ENCODE measurements at places on chromosomes 2 and 18.

DNA sequence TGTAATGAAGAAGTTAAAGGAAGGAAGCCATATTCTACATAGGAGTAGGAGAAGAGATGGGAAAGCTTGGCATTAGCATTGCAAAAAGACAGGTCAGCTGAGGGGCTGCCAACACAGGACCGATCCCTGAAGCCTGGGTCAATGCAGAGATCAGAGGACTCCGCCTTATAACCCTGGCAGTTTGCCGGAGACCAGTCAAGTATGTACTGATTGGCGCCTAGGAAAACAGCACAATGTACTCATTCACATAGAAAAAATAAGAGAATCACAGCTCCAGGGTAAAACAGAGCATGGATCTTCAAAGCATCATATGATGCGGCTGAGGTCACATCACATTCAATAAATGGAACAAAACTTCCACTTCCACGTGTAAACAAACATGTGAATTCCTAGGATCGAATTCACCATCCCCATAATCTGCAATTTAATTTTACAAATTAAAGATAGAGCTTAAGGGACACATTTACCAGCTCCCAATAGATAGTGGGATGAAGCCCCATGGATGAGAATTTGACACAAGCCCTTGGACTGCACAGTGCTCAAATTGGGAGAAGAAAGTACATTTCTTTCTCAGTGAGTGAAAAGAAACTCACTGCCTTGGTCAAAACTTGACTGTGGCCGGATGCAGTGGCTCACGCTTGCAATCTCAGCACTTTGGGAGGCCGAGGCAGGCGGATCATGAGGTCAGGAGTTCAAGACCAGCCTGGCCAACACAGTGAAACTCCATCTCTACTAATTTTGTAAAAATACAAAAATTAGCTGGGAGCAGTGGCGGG is 135.0 kb upstream of the KLHL14 start:
- DNase-seq: no peak

DNA sequence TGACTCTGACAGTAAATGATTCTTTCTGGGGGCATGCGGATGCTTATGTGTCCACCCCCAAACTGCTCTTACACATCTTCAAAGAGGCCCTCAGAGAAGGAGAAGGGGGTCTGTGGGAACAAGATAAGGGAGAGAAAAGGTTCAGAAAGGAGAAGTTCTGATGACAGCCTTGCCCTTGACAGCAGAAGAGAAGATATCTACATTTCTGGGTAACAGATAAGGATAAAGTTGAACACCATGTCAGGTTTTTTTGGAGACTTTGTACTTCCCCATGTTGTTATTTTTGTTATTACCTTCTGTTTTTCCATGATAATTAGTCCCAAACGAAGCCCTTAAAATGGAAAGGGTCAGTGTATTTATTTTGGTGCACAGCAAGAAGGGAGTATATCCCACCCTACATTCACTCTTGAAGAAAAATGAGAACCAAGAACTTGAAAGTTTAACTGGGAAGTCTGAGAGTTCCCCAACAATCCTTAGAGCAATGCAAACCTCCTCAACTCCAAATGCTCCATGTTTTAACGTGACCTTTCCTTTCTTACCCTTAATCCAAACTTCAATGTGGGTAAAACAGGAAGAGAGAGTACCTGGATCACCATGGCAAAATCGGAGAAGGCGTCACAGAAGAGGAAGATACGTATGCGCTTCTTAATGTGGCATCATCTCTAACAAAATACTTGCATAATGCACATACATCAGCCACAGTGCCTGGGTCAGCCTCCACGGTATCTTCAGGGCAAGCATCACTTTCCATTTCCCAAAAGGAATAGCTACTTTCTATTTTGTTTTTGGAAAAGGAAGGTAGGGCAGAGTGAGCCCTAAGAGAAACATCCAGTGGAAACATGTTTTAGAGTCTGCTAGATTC is 264.6 kb upstream of the STON1 start:
- no peak for DNase-seq

- peak; percentile 19 for DNase-seq
Observed at GRCh38 chr2:69789772-69790600, 39.5 kb upstream of the GMCL1 start.

GRCh38 chr2:193199322-193199721 is 1004.6 kb upstream of the TMEFF2 start:
- DNase-seq: no peak

- DNase-seq: peak; percentile 71
Observed at GRCh38 chr2:208280933-208281332, 14.9 kb downstream of the PIKFYVE start.

DNA sequence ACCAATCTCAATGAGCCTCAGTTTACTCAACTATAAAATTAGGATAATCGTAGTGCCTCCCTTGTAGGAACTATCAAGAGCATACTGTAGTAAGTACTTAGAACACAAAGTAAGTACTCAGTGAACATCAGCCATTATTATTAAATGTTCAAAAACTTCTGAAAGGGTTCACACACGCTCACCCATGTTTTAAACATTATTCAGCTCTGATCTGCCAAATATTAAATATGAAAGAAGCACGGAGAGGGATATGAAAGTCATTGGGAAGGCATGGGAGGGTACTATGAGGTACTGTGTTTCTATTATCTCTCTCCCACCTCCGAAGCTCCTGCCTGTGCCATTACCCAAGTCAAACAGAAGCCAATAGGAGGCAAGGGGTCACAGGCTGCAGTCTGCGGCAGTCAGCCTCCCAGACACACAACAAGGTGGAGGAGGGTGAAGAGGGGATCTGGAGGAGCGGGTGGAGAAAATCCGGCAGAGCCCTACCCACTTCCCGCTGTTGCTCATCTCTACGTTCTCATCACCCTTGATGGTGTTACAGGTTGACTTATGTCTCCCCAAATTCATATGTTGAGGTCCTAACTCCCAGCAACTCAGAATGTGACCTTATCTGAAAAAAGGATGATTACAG is 2.0 kb upstream of the TBC1D8 start:
- DNase-seq: no peak

DNA sequence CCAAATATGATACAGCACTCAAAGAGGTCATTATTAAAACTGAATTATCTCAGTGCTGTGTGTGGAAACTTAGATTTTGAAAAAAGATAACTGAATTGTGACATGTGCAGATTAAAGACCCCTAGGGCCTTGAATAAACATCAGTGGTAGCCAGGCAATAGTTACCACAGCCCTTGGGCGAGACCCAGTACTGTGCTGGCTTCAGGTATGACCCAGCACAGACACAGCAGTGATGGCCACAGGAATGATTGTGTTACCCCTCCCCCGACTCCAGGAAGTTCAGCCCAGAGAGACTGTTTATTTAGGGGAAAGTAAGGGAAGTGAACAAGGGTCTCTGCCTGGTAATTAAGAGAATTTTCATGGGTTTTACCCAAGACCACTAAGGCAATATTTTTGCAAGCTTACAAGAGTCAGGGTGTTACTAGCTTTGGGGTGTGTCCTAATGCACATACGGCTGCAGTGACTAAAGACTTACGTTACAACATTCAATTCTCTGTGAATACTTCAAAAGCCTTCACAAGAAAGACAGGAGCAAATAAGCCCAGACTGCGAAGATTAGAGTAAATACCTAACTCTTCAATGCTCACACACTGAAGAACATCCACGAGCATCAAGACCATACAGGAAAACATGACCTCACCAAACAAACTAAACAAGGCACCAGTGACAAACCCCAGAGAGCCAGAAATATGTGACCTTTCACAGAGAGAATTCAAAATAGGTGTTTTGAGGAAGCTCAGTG is 28.2 kb upstream of the ITGAV start:
- DNase-seq: no peak

- DNase-seq: no peak
Observed at GRCh38 chr2:136251885-136252585, 134.1 kb upstream of the CXCR4 start.

GRCh38 chr2:112483042-112483473 is 1.1 kb downstream of the TTL start:
- DNase-seq: peak; percentile 38

GRCh38 chr2:106208874-106209273 is 14.8 kb upstream of the UXS1 start:
- DNase-seq: no peak

DNA sequence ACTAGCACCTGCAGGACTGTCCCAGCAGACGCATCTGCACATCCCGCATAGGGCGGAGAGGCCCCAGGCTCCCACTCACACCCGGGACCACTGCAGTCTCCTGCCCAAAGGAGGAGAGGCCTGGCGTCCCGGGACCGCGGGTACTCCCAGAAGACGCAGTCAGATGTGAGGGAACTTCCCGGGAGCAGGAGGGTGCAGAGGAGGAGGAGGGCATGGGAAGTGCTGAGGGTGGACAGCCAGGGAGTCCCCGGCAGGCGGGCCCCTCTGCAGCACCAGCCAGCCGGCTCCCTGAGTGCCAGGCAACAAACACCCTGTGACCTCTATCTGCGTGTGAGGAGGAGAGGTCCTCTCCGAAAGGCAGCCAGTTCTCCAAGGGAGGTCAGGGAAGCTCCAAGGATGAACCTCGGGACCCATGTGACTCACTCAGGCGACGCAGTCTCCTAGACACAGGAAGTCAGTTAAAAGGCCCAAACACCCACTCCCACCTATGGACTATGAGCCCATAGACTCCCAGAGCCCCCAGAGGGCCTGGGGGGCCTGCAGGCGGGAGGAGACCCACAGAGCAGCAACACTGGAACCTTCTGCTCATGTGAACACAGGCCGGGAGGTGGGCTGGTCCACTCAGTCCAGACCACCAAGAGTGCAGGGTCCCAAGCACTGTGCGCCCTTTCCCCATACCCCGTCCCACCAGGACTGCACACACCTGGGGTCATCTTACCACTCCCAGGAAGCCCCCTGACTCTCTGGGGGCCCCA is 4.2 kb downstream of the PXDN start:
- no peak for DNase-seq

- DNase-seq: no peak
Observed at GRCh38 chr2:17506736-17507616, 11.3 kb downstream of the RAD51AP2 start.
